ENCODE measurements at places on chromosomes 13 and 19.

DNA sequence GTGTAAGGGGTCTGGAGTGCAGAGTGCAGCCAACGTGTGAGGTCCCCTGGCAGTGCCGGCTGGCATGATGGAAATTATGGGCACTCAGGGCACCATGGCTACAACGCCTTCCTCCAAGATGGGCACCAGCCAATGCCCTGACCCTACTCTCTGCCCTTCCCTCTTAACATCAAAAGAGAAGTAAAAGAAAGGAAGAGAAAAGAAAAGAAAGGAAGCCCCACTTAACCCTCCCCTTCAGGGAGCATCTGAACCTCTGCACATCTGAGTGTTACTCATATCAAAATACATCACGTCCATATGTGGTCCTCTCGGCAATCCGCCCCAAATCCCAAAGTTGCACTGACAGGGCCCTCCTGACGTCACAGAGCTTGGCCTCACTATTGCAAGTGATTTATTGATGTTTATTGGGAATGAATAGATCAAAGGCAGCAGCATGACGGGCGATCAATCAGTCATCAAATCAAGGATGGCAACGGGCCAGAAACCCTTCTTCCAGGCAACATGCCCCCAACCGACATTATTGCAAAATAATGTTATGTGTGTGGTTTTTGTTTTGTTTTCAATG lies 1.3 kb downstream of the TSHZ3 start:
- peak; percentile 96 for DNase-seq

DNA sequence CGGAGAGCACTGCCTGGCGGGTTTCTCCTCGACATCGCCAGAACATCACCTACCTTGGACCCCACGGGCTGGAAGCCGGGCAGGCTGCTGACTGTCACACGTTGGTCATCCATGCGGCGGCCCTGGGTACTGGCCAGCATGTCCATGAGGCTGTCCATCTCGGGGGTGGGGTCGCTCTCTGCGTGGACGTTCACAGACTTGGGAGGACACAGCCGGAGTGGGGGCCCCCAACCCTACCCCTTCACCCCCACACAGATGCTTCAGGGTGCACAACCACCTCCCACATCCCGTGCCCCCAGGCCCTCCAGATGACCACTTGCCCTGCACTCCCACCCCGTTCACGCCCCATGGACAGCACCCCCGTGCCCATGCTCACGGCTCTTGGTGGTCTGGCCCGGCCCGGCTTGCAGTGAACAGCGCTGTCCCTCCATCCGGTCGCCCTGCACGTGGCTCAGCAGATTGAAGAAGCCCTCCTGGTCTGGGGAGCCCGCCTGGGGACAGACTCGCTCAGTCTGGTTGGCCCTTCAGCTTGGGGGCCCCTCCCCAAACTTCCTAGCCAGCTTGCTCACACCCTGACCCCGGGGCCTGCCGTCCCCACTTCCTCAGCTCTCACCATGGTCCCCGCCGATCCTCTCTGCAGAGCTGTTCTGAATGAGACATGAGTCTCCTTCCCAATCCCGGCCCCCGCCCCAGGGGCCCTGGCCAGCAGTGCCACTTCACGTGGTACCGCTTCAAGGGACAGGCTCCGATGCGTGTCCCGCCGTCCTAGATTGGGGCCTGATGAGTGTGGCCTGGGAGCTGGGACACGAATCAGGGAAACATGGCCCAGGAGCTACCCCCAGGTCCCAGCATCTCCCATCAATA lies 947 bp downstream of the PCP2 start:
- no peak for DNase-seq

DNA sequence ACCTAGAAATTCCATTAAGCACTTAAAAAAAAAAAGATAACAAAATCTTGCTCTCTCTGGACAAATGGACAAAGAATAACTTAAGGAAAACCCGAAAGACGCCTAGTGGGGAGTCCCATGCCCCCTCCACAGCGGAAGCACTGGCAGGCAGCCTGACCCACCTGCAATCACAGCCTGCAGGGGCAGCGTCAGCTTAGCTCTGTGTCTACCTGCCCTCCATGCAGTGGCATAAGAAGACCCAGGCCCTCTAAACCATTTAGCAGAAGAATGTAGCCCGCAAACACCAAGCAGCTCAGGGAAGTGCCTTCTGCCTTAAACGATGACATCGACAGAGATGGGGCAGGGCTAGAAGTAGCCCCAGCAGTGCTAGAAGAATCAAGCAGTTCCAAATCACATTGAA lies 36.0 kb downstream of the KCTD15 start:
- DNase-seq = no peak

DNA sequence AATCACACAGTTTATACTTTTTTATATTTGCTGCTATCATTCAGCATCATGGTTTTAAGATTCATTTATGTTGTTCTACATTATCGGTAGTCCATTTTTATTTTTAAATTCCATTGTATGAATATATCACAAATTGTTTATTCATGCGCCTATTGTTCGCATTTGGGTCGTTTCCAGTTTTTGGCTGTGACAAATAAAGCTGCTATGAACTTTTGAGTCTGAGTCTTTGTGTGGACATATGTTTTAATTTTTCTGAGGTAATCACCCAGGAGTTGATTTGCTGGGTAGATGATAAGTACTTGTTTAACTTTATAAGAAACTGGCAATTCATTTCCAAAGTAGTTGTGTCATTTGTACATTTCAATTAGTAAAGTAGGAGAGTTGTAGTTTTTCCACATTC lies 74.2 kb upstream of the CSNK1A1L start:
- no peak for DNase-seq

- no peak for DNase-seq
These were observed 9.1 kb downstream of the FEM1A start for GRCh38 chr19:4800591-4801081.

DNA sequence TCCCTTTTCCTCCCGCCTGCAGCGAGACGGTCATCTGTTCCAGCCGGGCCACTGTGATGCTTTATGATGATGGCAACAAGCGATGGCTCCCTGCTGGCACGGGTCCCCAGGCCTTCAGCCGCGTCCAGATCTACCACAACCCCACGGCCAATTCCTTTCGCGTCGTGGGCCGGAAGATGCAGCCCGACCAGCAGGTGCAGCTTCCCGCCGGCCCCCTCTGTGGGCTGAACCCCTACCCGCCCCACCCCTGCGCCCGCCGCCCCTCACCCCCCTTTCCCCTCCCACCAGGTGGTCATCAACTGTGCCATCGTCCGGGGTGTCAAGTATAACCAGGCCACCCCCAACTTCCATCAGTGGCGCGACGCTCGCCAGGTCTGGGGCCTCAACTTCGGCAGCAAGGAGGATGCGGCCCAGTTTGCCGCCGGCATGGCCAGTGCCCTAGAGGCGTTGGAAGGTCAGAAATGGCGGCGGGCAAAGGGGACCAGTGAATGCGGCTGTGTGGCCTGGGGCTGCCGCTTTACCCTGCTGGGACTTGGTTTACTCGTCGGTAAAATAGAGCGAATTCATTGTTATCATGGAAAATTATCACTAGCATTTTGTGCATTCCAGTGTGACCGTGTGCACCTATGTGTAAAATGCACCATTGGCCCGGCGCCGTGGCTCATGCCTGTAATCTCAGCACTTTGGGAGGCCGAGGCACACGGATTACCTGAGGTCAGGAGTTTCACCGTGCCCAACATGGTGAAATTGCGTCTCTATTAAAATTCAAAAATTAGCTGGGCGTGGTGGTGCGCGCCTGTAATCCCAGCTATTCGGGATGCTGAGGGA lies 10.6 kb downstream of the VASP start:
- DNase-seq = no peak

GRCh38 chr19:1366899-1367870 lies 16.5 kb upstream of the NDUFS7 start:
- DNase-seq = no peak

GRCh38 chr13:51523082-51523518 lies 61.2 kb upstream of the WDFY2 start:
- DNase-seq = peak; percentile 88

- DNase-seq = no peak
These were observed 20.6 kb downstream of the GRIN2D start for GRCh38 chr19:48413879-48414587.

- no peak for DNase-seq
These were observed 1.6 kb downstream of the FTL start for GRCh38 chr19:48966541-48967345.

- peak; percentile 72 for DNase-seq
These were observed 139.0 kb downstream of the FLT1 start for GRCh38 chr13:28355822-28356371.

- no peak for DNase-seq
These were observed 30.9 kb downstream of the SERP2 start for GRCh38 chr13:44404261-44405132.

- no peak for DNase-seq
These were observed 1170.4 kb downstream of the EFNB2 start for GRCh38 chr13:105365021-105365550.

GRCh38 chr19:6229216-6229913 lies 50.4 kb downstream of the MLLT1 start:
- DNase-seq = no peak

- DNase-seq = no peak
These were observed 77.0 kb downstream of the PTPRS start for GRCh38 chr19:5263615-5264014.

DNA sequence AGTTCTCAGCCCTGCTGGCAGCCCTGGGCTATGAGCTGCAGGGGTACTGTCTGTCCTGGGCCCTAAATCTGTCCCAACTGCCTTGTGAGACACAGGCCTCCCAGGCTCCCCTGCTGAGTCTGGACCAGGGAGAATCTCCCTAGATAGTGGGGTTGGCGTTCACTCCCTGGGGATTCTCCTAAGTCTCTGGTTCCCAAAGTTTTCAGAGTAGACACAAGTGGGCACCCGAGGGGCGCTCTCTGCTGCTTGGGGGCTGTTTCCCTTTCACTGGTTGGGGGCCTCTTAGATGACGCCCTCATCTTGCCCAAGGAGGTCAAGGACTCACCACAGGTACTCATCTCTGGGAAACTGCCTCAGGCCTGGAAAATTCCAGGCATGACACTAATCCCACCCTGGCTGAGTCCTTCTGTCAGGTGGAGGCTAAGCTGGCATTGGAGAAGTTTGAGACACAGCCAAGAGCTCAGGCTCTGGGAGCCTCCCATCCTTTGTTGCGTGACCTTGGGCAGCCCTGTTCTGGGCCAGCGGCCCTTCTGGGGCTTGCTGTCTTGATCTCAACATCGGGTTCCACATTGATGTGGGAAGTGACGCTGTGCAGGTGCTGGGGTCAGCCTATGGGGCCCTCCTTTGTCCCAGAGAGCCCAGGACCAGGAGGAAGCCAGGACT lies 3.9 kb downstream of the RPL18A start:
- DNase-seq = no peak

DNA sequence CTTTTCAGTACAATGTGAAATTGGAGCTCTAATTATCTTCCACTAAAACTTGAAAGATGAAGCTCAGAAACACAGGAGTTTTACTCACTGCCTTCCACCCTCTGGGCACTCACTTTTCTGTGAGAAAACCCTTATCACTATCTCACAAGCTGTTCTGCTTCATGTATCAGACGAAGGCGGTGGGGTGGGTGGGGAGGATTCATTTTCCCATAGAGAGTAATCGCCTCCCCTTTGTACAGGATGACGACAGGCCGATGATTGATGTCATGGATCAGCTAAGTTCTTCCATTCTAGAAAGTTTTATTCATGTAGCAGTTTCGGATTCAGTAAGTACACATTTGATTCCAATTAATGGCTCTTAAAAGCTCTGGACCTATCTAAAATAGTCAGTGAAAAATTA lies 139.9 kb downstream of the ZAR1L start:
- peak; percentile 61 for DNase-seq

DNA sequence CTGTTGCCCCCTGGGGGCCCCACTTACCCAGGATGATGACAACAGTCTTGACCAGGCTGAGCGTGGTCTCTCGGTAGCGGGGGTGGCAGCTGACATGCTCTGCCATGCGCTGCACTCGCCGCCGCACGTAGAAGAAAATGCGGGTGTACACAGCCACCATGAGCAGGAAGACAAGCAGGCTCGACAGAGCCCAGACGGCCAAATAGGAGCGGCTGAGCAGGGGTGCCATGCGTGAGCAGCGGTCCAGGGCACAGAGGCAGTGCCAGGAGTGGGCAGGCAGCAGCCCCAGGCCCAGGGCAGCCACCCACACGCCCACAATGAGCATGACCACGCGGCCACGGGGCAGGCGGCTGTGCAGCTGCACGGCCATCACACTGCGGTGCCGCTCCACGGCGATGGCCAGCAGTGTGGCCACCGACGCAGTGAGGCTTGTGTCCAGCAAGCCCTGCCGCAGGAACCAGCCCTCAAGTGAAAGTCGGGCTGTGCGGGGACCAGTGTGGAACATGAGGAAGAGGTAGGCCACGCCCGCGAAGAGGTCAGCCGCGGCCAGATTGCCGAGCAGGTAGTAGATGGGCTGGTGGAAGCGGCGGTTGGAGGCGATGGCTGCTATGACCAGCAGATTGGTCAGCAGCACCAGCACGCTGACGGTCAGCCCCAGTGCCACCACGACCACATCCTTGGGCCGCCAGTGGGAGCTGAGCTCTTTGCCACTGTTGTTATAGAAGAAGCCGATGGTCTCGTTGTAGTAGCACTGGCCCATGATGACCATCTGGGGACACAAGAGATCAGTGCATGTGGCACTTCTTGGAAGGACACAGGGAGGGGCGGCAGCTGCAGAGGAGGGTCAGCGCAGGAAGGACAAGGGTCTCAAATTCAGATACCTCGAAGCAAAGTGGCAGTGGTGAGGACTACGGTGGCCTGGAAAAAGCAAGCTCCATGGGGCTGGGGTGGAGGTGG lies 1.2 kb downstream of the LPAR2 start:
- no peak for DNase-seq

GRCh38 chr13:20664351-20664750 lies 39.1 kb upstream of the IL17D start:
- no peak for DNase-seq

DNA sequence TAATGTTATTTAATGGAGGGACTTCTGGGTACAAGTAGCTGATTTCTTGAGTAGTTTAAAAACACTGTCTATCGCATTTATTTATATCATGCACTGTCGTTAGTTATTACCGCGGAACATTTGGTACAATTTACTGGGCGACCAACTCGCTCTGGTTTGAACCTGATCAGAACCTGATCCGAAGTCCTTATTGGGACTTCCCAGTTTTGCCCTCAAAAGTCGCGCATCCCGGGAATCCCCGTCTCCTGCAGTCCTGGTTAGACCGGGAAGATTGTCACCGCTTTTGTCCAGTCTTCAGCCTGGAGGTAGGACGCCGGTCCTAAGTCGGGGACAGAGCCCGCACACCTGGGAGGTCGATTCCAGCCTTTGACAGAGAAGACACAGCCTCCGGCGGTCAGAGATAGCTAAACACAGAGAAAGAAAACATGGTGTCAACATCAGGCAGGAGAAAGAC lies 694 bp downstream of the CLN5 start:
- DNase-seq = peak; percentile 26

DNA sequence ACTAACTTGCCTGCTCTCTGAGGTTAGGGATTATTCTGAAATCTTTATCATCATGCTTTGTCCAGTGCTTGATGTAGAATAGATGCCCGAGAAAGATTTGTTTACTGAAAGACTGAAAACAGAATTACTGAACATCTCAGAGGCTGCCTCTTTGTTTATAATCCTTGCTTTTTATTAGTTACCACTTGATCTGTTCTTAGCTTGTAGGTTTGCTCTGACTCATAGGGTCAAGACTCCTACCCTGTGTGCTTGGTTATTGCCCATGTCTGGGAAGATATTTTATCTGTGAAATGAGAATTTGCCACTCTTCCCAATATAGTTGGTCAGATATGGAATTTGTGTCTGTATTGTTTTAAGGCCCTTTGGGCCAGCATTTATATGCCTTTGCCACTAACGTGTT lies 675.3 kb downstream of the DIAPH3 start:
- no peak for DNase-seq
